Stimulated activated CD4-positive, alpha-beta T cell treated with anti-CD3 and anti-CD28 coated beads, Interleukin-1b, Interleukin-23, amount 100 ng/mL, for 24 hours (primary cell): ENCODE measurements at places on chromosomes 13 and 19.

DNA sequence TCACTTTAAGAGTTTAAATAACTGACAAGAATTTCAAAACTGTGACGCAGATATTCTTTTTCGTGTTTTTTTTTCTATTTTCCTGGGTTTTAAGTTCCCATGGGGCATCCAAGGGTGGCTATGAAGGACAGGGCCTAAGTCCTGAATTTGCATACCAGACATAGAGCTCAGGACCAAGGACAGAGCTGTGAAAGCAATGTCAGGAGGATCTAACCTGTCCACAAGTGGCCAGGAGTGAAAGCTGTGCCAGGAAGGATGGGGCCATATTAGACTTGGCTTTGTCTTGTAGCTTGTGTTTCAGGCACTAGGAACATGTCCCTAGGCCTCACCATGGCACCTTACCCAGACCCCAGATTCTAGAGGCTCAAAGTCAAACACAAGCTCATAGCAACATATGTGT is 289.4 kb upstream of the MIR17HG start:
- no peak for DNase-seq

DNA sequence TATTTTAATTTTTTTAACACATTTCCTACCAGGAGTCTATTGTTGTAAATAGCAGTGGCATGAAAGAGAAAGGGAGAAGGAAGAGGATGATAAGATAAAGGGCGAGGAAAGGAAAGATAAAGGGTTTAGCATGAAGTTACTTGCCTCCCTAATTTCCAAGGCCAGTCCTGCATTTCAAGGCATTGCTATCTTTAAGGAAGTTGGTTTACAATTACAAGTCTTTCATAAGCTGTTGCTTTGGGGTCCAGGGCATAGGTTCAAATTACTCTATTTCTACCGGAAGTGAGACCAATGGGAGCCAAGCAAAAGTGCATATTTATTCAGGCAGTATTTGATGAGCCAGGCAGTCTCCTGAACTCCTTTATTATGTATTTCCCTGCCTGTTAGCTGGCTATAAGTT is 27.7 kb upstream of the UBL3 start:
- DNase-seq = no peak

DNA sequence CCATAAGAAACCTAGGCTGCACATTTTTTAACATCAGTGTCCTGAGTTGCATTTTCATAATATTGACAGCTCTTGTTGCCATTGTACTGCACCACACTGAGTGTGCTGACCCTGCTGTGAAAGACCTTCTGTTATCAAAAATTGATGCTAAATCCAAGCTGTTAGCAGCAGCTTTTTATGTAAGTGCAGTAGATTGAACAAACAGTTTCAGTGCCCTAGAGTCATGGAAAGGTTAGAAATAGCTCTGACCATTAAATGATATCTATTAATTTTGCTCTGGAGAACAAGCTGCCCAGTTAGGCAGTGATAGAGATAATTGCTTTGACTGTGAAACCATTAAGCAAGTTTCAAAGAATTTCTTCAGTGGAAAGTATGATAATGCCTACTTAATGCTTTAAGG is 1289.2 kb upstream of the PCDH20 start:
- no peak for DNase-seq

DNA sequence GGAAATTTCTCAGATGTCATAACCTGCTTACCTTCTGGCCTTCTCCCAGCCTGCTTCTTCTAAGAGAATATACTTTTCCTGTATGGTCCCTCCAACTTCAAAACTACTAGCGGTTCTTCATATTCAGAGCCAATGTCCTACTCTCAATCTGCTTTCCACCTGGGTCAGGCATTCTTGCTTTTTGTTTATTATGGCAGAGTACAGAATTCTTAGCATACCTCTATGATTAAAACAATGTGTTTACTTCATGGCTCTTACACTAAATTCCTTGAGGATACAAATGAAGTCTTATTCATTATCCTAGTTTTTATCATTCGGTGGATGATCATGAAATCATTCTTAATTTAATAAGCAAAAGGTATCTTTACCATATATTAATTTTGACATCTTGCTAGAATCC is 484.2 kb upstream of the SLITRK1 start:
- DNase-seq = no peak

GRCh38 chr19:18234194-18234593 is 8.0 kb upstream of the PDE4C start:
- no peak for DNase-seq

DNA sequence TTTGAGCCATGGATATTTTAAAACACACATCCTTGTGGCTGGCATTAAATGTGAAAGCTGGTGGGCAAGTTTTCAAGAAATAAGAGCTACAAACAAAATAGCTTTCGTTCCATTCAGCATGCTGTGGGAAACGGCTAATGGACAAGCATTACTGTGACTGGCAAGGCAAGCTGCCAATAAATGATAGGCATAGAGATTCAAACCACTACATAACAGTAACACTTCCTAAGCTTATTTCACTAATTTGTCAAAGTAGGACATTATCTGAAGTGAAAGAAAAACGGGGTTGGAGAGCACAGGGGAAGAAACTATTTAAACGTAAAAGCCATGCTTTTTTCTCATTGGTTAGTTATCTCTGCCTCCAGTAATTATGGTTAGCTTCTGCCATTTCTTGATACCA is 26.0 kb downstream of the OBI1 start:
- DNase-seq = no peak

- no peak for DNase-seq
These were observed 78.4 kb downstream of the POU4F1 start for GRCh38 chr13:78524936-78525335.

- no peak for DNase-seq
These were observed 525.6 kb downstream of the DCT start for GRCh38 chr13:93953841-93954240.

- DNase-seq = no peak
These were observed 37.1 kb downstream of the PCCA start for GRCh38 chr13:100125946-100126345.

- DNase-seq = no peak
These were observed 1.6 kb downstream of the ZNF414 start for GRCh38 chr19:8512115-8512967.

- DNase-seq = no peak
These were observed 19.1 kb upstream of the CCNP start for GRCh38 chr19:40245506-40246128.

DNA sequence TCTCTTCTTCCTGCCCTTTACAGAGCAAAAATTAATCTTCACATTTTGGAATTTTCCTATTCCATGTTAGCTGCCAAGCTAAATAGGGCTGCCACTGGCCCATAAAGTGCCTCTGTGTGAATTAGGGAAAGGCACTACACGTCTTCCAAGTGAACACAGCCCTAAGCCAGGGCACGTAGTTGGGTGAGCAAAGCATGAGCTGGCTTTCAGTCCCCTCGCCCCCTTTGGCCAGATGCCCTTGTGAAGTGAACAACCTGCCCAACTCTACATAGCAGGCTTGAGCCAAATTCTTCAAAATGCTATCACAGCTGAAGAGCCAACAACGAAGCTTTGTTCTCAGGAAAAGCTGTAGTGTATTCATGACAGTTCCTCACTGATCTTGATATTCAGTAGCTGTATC is 213.1 kb downstream of the OXGR1 start:
- no peak for DNase-seq

GRCh38 chr13:38090913-38091312 is 221.3 kb upstream of the TRPC4 start:
- DNase-seq = no peak
